ENCODE measurements at places on chromosomes 12 and 14.

DNA sequence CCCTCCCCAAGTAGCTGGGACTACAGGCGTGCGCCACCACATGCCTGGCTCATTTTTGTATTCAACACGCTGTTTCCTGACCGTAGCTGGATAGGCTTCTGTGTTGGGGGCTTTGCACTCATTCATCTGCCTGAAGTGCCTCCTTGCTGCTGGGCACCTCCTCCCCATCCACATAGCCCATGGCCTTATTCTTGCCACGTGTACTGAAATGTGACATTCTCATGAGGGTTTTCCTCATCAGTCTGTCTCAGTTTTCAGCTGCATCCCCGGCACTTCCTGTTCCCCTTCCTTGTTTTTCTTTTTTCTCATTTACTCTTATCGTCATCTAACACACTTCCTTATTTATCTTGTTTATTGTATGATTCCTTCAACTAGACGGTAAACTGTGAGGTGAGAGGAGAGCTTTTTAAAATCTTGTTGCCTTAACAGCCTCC, 36.6 kb downstream of the RCOR1 start:
- DNase-seq = no peak

- DNase-seq = no peak
Measured at GRCh38 chr12:109703684-109704083, 9.9 kb upstream of the FAM222A start.

- DNase-seq = no peak
Measured at GRCh38 chr14:55707365-55707804, 127.4 kb downstream of the KTN1 start.

GRCh38 chr12:2161473-2161872, 108.7 kb downstream of the CACNA1C start:
- DNase-seq = no peak

- no peak for DNase-seq
Measured at GRCh38 chr12:112116232-112117060, 7.9 kb upstream of the NAA25 start.

Measured in activated naive CD4-positive, alpha-beta T cell treated with Interleukin-2 at 50 U/mL for 16 hours (primary cell).